ENCODE measurements at places on chromosomes 5 and 9. TPM values are rescaled to one million over a fixed set of nuclear protein-coding genes. Genes with fewer than 3 reads are reported as not detected.

- no peak for DNase-seq
Measured at GRCh38 chr9:22175972-22176545, 167.0 kb upstream of the CDKN2B start.

DNA sequence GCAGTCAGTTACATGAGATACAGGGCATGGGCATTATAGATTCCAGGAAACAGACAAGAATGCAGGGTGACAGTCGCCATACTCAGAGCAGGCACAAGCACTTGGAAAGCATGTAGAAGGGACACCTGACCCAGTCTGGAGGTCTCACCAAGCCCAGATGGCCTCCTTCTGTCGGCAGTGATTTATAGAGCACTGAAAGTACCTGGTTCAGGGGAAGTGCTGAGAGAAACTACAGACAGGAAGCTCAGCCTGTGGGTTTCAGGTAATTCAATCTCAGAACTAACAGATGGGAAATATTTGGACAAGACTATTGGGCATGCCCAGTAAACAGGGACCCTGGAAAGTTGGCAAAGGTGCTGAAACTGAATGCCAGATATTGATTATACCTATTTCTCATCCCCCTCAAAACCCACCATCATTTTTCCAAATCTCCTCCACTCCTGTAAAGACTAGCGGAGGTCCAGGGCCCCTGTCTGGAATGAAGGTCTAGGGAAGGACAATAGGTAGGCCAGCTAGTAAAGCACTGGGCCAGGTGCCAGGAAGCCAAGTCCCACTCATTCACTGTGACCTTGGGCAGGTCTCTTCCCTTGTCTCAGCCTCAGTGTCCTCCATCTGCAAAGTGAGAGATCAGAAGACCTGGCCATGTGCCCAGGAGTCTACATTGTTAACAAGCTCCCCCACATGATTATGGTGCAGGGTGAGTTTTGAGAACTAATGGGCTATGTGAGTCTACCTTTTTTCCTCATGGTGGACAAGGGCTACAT lies 26.9 kb downstream of the KLHL3 start:
- no peak for DNase-seq

ERP44 gene
- total RNA-seq, result 11.6 TPM

MSH3 gene
- 22.9 TPM for total RNA-seq

CNTNAP3B gene
- not detected for total RNA-seq
